NCI-H1417 treated with DMSO at 0.1 percent for 48 hours (cell line): ENCODE measurements at places on chromosomes 1 and 21.

- DNase-seq: no peak
These were observed 301.2 kb upstream of the ADGRL2 start for GRCh38 chr1:81499487-81499886.

DNA sequence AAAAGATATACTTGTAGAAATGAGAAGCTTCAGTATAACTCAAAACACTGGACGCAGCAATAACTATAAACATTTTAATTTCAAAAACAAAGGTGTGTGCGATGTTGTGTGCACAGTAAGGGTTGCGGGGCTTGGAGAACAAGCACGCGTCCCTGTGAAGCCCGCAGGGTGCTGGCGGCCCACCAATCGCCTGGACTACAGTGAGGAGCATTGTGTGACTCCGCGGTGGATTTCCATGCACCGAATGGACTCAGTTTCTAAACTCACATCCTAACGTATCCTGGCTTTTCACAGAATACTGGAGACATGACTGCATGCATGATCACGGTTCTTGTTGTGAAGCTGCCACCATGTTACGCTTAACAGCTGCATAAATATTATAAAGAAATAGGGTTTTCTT, 33.0 kb downstream of the NTPCR start:
- no peak for DNase-seq

GRCh38 chr1:193697115-193697762, 510.8 kb upstream of the B3GALT2 start:
- no peak for DNase-seq

DNA sequence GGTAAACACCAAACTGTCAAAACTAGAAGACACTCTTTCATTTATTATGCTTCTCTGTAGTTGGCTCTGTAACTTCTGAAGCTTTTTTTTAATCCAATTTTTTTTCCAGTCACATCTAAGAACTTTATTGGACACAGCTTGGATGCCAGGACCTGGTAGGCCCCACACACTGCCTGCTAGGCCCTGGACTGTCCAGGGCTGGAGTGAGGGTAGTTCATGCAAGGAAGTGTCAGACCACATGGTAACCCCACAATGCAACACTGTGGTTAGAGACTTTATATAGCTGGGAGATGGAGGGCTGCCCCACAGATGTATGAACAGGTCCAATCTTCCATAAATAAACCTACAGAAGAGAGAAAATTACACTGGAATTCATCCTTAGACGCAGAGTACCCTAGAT, 7.1 kb downstream of the SLC2A1 start:
- no peak for DNase-seq

GRCh38 chr1:51517361-51518032, 1.6 kb downstream of the EPS15 start:
- DNase-seq: no peak

GRCh38 chr1:232568906-232569553, 60.9 kb downstream of the SIPA1L2 start:
- DNase-seq: no peak

DNA sequence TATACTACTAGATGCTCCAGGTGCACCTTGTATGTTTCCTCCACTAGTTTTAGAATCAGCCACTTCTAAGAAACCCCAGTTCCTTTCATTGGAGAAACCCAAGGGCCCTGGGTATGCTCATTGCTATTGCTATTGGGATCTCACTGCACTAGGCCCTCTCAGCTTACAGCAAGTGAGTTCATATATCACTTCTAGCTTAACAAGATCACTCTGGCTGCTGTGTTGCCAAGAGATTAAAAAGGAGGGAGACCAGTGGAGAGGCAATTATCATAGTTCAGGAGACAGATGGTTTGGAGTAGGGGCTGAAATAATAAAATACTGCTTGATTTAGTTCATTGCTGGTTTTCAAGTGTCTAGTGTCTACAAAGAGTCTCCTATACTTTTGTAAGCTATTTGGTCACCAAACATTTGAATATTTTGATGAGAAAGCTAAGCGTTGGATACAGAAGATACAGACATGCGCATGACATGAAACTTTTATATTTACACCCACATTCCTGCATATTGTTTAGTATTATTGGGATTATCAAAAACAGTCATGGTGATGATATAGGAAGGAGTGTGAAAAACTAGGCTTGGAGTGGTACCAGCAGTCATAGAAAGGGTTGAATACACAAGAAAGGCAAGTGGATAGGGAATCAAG, 671.9 kb downstream of the ADGRL2 start:
- DNase-seq: no peak

DNA sequence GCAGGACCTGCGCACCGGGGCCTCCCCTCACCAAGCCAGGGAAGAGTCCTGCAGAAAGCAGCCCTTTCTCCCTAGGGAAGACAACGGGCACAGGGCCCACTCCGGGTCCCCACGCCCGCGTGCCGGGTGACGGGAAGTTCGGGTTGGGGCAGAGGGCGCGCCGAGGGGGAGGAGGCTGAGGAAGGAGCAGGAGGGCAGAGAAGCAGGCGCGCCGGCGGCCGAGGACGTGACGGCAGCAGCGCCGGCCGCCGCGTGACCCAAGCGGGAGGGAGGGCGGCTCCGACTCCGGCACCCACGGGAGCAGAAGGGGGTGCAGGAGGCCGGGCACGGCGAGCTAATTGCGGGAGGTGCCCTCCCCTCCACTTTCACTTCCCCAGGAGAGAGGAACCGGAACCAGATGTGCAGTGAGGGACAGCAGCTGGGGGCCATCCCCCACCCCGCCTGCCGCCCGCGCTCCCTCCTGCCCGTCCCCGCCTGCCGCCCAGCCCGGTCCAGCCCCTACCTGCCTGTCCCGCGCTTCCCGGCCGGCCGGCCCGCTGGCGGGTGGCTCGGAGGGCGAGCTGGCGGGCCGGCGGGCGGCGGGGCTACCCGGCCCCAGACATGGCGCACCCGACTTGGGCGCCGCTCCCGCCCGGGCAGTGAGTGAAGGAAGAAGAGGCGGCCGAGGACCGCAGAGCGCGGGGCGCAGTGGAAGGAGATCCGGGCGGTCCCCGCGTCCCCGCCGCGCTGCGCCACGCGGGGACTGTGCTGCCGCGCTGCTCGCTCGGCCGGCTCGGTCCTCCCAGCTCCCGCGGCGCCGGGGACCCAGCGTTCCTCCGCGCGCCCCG, 510 bp downstream of the DENND4B start:
- no peak for DNase-seq

- DNase-seq: no peak
These were observed 23.4 kb downstream of the OLFML3 start for GRCh38 chr1:114002492-114003239.

DNA sequence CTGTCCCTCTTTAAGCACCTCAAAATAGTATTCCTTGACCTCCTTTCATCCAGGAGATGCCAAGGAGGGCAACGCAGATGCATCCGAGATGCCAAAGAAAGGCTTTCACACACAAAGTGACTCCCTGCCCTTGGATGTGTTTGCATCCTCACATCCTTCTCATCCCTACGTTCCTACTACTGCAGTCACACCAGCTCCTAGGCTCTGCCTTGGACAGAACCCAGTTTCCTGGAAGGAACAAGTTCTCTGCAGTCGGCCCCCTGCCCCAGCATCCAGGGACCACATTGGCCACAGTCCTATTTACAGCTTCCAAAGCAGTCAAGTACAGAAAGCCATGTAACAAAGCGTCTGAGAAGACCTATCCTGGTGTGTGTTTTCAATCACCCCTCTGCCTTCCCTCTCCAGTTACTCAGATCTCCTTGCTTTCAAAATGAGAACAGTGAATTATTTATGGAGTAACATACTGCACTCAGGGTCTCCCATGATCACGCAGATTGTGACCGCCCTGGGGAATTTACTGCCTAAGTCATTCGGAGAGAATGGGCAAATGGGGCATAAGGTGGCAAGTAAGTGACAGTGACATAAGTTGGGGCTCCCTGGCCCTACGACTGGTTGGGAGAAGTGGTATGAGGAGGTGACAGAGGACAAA, 21.8 kb upstream of the SRP9 start:
- no peak for DNase-seq

DNA sequence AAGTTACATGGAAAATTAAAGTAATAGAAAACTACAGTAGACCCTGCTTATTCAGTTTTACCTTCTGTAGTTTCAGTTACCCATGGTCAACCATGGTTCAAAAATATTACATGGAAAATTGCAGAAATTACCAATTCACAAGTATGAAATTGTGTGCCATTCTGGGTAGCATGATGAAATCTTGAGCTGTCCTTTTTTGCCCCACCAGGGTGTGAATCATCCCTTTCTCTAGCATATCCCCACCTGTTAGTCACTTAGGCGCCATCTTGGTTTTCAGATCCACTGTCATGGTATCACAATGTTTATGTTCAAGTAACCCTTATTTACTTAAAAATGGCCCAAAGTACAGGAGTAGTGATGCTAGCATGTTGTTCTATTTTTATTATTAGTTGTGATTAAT, 3.5 kb upstream of the LRIF1 start:
- no peak for DNase-seq

- no peak for DNase-seq
These were observed 45.4 kb upstream of the SELENON start for GRCh38 chr1:25754470-25755181.

DNA sequence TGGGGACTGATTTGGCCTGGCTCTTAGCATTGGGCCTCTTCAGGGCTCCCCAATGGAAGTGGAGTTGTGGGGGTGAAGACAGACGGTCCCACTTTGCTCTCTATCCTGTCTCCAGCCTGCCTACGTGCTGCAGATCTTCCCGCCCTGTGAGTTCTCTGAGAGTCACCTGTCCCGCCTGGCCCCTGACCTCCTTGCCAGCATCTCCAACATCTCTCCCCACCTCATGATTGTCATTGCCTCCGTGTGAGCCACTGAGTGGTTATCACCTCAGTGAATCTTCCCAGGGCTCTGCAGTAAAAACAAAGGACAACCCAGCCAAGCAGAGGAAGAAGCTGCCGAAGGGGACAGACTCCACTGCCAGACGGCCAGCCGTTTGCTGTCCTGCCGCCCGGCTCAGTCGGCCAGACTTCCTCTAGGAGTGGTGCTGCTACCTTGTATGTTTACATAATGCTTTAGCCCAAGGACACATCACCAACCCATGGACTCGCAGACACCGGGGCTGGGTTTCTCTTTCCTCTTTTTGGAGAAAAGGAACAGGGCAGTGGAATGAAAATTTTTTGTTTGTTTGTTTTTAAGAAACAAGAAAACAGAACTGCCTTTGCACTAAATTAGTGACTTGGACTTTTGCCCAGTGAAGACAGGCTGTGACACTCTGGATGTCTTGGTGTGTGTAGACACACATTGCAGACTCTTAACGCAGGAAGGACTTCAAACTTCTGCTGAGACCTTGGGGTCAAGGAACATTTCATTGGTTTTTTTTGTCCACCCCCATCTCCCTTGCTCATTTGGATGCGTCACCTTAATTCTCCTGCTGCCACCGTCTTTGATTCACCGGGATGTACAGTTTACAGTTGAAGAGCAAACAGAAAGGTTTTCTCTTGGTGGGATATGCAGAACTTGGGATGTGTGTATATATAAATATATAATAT, 36.5 kb downstream of the ZBTB17 start:
- no peak for DNase-seq

- DNase-seq: no peak
These were observed 34.3 kb upstream of the SIM2 start for GRCh38 chr21:36664662-36664990.

DNA sequence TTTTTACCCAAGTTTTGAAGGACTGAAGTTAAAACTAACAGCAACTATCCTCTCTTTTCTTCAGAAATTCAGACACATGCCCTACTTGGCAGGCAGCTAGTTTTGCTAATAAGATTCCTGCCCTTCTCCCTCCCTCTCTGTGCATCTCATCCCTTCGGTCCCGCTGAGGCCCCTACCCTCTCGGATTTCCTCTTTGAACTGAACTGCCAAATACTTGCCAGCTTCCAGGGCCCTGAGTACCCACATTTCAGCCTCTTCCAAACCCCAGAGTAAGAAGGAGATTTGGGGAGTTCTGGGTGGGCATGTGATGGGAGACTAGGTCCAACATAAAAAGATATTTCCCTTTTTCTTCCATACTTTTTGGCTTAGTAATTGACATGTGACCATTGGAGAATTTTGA, 116.5 kb upstream of the JUN start:
- no peak for DNase-seq

DNA sequence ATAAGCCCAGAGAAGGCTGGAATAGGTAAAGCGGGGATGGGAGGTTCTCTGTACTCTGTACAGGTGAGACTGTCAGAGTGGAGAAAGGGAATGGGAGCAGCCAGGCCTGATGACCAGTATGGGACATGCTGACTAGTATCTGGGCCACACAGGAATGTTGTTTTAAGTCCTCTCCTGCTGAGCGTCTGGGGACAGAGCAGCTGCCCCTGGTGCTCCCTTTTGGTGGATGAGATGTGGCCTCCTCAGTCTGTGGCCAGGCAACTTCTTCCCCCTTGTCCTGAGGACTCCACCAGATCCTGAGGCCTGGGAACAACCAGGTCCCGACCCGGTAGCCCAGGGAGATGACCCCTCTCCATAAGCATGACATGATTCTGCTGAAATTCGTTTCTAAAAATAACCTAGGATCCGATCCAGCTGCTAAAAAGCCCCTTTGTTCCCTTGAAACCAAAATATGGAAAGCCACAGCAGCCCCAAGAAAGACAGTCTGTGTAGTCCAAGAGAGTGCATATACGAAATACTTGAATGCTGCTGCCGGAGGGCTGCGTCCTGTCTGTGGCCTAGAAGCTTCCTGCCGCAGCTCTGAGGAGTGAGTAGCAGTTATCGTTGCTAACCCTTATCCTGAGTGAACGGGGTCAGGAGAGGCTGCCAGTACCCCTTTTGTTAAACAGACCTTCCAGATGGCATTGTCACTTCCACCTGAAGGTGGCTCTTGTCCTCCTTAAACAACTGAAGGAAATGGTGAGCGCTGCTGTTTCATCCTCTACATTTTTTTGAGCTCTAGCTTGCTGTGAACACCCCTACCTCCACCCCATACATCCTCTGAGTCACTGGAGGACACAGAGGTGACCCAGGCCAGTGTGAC, 47.1 kb downstream of the ATP2B4 start:
- no peak for DNase-seq

DNA sequence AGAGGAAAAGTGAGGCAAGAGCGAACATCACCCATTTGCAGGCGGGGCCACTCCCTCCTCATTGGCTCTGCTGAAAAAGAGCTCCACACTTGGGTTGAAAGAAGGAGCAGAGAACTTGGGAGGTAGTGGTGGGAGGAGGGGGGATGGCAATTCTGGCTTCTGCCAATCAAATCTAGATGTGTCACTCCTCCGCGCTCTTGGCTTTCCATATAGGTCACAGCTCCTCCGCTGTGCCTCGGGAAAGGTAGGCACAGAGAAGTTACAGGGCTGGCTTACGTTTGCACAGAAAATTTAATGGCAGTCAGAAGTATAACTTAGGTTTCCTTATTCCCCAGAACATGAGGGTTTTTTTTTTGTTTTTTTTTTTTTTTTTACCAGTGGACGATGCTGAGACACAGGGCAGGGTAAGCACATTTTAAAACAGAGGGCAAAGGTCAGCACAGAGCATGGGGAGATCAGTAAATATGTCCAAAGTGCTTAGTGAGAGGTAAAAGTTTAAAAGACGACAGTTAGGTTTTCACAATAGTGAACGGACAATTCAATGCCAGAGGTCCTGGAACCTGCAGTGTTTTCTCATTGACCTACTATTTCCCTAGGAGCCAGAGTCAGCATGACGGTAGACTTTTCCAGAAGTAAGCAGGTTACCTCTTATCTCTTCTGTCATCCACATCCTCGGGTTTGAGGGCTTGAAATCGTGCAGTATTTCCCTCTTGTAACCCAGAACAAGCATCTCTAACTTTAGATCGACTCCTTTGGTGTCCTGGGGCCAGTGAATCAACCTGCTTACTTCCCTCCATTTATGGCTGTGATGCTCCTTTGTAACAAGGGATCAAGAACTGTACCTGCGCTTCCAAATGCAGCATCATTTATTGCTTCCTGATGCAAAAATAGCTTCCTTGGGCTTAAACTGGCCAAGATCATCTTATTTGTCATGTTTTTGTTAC, 258.9 kb upstream of the PROX1 start:
- DNase-seq: no peak

- no peak for DNase-seq
These were observed 72.9 kb downstream of the IFI44 start for GRCh38 chr1:78722521-78722920.

- DNase-seq: no peak
These were observed 25.3 kb downstream of the MPZL1 start for GRCh38 chr1:167746988-167747655.
